ENCODE measurements at places on chromosomes 12 and 14.

GRCh38 chr14:54709867-54710266, 142.9 kb downstream of the SAMD4A start:
- DNase-seq = no peak

DNA sequence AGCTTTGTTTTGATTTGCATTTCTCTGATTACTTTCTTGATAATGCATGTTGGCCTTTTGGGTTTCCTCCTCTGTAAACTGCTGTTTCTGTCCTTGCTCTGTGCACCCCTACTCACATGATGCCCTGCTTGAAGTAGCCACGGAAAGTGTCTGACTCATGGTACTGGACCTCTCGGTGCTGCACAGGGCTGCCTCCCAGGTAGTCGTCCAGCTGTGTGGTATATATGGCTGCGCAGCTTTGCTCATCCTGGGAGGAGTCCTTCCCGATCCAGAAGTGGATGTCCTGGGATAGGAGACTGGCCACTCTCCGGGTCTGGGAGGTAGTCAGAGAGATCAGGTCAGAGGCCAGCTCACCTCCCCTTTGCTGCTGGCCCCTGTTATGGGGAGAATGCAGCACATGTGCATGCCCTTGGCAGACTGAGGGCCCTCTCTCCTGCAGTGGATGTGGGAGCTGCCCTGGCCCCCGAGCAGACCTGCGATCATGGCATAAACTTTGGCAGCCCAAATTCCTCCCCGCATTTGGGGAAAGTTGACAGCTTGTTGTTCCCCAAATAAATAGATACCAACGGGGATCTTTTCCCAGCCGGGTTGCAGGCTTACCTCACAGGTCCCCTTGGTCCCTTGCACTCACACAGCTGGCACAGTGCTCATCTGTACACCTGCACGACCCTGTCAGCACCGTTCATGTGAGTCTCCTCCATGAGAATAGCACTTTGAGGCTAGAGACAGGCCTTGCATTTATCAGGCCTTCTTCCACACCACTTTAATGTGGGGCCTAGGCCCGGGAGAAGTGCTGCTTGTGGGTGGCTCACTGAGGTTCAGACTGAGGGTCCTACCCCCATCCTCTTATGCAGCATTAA, 5.2 kb downstream of the AVIL start:
- DNase-seq = no peak

DNA sequence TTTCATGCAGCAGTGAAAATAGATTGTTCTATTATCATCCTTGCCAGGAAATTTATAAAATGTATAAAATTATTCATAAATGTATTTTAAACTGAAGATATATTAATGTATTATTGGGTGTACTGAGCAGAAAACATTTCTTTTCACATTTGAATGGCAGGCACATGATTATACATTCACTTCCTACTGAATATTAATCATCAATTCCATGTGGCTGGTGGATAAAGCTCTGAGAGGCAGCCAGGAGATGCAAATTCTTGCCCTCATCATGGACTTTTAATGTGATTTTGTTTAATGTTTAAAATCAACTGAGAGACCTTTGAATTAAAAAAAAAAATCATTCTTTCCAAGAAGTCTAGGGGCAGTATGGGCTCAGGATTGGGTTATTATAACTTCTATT, 40.8 kb downstream of the ANO6 start:
- DNase-seq = no peak

GRCh38 chr12:49041881-49042484, 18.6 kb downstream of the KMT2D start:
- DNase-seq = no peak

DNA sequence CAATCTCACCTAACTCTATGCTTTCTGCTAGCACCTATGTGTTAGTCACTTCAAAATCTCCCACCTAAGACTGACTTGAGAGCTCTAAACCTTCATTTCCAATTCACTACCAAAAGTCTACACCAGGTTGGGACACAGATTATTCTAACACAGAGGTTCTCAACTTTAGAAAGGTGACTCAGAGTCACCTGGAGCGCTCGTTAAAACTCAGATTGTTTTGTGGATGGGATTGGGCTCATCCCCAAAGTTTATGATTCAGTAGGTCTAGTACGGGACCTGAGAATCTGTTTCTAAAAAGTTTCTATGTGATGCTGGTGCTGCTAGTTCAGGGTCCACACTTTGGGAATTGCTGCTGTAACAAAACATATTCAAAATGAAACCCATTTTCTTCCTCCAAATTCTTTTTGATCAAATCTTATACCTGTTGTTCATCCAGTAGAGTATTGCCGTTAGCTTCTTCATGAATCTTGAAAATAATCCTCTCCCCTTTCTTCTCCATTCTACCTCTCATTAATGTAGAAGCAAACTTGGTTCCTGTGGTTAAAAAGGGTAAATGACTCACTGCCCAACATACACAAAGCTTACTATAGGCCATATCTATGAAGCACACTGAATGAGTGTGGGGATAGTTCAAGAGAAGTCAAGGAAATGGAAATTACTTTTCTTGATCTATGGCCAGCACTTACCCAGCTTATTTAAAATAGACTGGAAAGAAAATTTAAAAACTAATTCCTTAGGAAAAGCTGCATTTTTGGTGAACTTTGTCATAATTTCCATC, 206.7 kb downstream of the KIF21A start:
- no peak for DNase-seq

DNA sequence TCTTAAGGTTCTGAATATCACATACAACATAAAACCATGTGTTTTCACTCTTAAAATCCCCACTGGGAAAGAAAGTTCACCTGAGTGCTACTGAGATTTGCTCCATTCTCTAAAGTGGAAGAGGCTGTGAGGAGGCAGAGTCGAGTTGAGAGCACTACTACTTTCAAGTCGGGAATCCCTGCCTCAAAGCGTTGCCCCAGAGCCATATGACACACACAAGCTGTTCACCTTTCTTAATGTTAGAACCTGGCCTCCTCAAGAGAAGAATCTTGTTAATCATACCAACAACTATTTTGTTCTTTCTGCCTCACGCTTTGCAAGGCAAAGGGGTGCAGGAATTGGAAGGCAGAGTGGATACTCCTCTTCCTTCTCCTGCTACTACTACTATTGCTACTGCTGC, 149.7 kb upstream of the DAAM1 start:
- DNase-seq = no peak

DNA sequence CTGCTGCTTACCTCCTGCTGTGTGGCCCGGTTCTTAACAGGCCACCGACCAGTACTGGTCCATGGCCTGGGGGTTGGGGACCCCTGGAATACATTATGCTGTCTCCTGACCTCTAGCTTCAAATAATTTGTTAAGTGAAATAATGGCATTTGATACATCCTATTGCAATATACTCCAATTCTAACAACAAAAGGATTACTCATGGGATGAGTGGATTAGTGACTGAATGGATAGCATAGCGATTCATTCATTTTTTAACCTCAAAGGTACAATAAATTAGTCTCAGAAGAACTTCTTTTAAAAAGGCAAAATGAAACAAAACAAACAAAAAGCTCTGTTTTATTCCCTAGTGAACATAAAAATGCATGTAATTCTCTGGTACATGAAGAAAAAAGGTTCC, 147.9 kb upstream of the PKP2 start:
- no peak for DNase-seq

DNA sequence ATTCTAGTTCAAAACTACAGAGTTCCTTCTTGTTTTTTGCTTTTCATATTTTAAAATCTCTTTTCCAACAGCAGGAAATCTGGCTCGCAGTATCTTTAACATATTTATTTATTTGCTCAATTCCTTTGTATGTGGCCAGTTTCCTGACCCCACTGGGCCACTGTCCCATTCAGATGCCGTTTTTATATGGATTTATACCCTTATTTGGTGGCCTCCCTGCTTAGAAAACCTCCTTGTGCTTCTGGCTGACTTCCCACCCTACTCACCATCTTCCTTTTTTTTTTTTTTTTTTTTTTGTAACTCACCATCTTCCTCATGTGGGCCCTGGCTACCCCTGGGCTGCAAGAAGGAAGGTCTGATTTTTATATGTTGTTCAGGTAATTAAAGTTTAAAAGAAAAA, 53.9 kb downstream of the TTLL5 start:
- no peak for DNase-seq

GRCh38 chr12:78183824-78184223, 353.1 kb downstream of the NAV3 start:
- DNase-seq = no peak
